H1 (cell line): ENCODE measurements at places on chromosomes 3 and 15.

DNA sequence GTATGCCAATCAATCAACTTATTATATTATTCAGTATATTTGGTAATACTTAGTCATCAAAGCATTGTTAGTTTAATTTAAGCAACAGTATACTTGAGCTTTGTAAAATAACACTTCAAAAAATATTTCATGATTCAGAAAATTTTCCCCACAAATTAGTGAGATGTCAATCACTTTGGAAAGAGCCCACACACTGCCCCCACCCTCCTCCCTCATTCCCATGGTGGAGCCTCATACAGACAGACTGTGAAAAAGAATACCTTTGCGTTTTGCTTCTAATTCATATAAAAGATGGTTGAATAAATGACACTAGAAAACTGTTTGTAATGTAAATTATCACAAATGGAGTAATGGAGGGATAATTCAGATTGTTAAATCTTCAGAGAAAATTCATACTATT, 43.3 kb upstream of the MYO5C start:
- peaks cover 1% of the 10 kb centered on the region for H3K27me3 ChIP-seq
- H3K4me3 ChIP-seq = no peak overlapping the region
- peaks cover 14% of the 10 kb centered on the region for H3K4me1 ChIP-seq
- H3K27ac ChIP-seq = no peak overlapping the region
- H3K36me3 ChIP-seq = no peaks in the 10 kb centered on the region

- no peak overlapping the region for H3K4me3 ChIP-seq
- no peaks in the 10 kb centered on the region for H3K27me3 ChIP-seq
- no peak for DNase-seq
- peak overlapping the region; percentile 76; the same call in 1 of the 2 replicates for H3K27ac ChIP-seq
These were observed 27.3 kb downstream of the ABHD2 start for GRCh38 chr15:89115547-89115946.

DNA sequence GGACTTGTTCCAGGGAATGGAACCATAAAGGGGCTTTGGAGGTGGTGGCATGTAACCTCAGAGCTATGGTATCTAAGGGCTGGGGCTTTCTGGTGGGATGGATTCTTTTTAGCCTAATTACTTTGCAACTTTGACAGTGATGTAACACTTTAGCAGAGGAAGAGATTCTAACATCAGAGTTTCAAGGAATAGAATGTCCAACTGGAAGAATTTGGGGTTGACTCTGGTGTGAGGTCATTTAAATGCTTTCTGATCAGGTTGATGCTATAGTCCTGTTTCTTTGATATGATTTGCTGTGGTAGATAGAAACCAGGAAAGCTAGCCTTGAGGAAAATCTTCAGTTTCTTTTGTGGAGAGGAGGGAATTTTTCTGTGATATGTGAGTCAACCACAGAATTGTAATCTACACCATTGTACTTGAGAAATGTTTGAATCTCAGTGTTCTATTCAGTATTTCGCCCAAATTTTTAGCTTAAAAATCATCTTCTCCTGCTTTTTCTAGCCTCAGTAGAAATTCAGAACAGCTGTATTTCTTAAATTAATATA, 40.0 kb downstream of the ATP2C1 start:
- no peaks in the 10 kb centered on the region; the same call in 1 of the 2 replicates for H3K36me3 ChIP-seq
- no peak for DNase-seq
- H3K4me1 ChIP-seq = no peaks in the 10 kb centered on the region
- H3K4me3 ChIP-seq = no peak overlapping the region

- DNase-seq = peak; percentile 41
- H3K4me1 ChIP-seq = no peaks in the 10 kb centered on the region
- no peaks in the 10 kb centered on the region for H3K27me3 ChIP-seq
- H3K36me3 ChIP-seq = no peaks in the 10 kb centered on the region
- no peak overlapping the region for H3K27ac ChIP-seq
- H3K4me3 ChIP-seq = no peak overlapping the region
These were observed 108.5 kb downstream of the SAMMSON start for GRCh38 chr3:70108072-70108471.

DNA sequence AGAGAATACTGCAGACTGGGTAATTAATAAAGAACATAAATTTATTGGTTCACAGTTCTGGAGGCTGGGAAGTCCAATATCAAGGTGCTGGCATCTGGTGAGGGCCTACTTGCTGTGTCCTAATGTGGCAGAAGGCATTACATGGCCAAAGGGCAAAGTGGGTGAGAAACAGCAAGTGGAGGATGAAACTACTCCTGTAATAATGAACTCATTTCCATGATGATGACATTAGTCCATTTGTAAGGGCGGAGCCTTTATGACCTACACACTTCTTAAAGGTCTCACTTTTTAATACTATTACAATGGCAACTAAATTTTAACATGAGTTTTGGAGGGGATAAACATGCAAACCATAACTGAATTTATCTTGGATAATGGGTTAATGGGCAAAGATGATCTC, 139.6 kb upstream of the SGO1 start:
- no peak for DNase-seq
- no peak overlapping the region for H3K4me3 ChIP-seq
- H3K27ac ChIP-seq = no peak overlapping the region
- H3K27me3 ChIP-seq = no peaks in the 10 kb centered on the region
- H3K4me1 ChIP-seq = no peaks in the 10 kb centered on the region
- H3K36me3 ChIP-seq = no peaks in the 10 kb centered on the region

DNA sequence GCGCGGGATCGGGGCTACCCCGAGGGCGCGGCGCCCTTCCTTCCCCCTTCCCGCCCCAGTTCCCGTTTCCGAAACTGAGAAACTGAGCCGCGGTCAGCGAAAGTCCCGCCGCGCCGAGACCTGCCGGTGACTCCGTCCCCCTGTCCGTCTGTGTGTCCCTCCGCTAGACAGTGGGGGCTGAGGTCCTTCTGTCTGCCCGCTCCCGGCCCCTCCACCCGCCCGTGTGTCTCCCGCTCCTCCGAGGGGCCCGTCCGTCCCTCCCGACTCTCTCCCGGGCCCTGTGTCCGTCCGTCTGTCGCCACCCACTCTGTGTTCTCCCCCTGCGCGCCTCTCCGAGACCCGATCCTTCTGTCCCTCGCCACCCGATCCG, 426 bp downstream of the PRKCD start:
- peak overlapping the region; percentile 94 for H3K4me3 ChIP-seq
- no peaks in the 10 kb centered on the region for H3K36me3 ChIP-seq
- peaks cover 20% of the 10 kb centered on the region for H3K4me1 ChIP-seq
- H3K27me3 ChIP-seq = no peaks in the 10 kb centered on the region; the same call in 1 of the 2 replicates

DNA sequence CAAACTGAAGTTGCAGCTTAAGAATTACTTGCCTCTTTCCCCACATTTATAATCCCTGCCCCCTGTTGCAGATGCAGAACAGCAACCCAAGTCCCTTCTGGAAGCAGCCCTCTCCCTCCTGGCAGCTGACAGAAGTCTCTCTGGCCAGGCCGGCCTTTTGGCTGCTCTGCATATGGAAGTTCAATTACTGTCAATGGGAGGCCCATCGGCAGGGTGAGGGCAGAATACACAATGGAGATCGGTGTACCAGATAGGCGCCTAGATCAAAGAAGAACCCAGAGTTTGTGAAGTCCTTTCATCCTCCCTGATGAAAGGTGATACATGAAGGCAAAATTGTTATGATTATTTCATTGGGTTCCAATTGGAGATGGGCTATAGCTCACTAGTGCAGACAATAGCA, 327.9 kb upstream of the CTNNB1 start:
- no peaks in the 10 kb centered on the region for H3K27me3 ChIP-seq
- no peak overlapping the region for H3K27ac ChIP-seq
- H3K4me3 ChIP-seq = no peak overlapping the region
- H3K4me1 ChIP-seq = no peaks in the 10 kb centered on the region
- no peaks in the 10 kb centered on the region for H3K36me3 ChIP-seq
- no peak for DNase-seq

DNA sequence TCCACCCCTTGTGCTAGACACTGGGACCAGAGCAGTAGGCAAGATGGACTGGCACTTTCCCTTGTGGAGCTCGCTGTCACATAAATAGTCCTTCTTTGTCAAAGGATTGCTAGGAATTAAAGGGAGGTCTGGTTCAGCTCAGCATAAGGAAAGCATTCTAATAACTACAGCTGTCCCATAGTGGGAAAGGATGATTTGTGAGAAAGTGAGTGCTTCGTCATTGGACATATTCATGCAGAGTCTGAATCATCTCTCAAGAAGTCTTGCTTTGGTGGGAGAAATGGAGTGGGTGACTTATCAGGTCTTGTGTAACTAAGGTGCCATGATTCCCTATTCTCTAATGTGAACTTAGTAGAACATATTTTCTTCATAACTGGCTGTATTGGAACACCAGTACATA, 14.7 kb downstream of the PPARG start:
- H3K27me3 ChIP-seq = no peaks in the 10 kb centered on the region
- no peak overlapping the region for H3K4me3 ChIP-seq

DNA sequence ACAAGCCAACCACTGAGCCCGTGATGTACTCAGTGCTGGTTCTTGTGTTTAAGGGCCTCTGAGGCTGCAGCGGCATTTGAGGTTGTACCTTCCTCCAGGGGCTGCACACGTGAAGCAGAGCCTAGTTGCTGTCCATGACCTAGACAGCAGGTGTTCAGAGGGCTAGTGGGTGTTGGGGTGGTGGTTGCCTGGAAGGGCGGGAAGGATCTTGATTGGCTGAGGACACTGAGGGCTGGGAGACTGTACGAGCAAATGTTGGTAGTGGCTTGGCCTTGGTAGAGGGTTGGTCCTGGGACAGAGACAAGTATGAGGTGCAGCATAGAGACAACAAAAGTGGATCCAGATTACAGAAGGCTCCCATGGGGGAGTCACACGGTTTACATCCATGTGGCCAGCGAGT, 17.0 kb upstream of the HES1 start:
- no peak overlapping the region for H3K27ac ChIP-seq
- H3K4me3 ChIP-seq = no peak overlapping the region
- H3K4me1 ChIP-seq = no peaks in the 10 kb centered on the region
- no peaks in the 10 kb centered on the region for H3K36me3 ChIP-seq
- no peaks in the 10 kb centered on the region; the same call in 1 of the 2 replicates for H3K27me3 ChIP-seq
- no peak for DNase-seq

DNA sequence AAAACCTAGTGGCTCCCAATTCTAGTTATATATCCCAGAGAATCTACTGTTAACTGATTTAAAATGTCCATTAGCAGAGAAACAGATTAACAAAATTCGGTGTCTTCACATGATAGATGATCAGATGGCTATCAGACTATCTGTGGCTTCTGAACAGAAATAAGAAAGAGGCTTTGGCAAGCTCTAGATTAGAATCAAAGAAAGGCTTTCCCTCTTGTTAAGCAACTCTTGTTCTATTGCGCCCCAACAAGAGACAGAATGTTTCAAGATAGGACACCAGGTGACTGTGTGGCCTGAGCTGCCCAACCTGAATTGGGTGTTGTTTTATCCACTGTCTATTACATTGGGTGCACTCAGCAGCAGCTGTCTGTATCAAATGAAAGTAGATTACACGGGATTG, 483.7 kb downstream of the FHIT start:
- no peaks in the 10 kb centered on the region for H3K36me3 ChIP-seq
- no peak overlapping the region for H3K27ac ChIP-seq
- no peaks in the 10 kb centered on the region for H3K27me3 ChIP-seq
- no peak overlapping the region for H3K4me3 ChIP-seq
- no peaks in the 10 kb centered on the region for H3K4me1 ChIP-seq

DNA sequence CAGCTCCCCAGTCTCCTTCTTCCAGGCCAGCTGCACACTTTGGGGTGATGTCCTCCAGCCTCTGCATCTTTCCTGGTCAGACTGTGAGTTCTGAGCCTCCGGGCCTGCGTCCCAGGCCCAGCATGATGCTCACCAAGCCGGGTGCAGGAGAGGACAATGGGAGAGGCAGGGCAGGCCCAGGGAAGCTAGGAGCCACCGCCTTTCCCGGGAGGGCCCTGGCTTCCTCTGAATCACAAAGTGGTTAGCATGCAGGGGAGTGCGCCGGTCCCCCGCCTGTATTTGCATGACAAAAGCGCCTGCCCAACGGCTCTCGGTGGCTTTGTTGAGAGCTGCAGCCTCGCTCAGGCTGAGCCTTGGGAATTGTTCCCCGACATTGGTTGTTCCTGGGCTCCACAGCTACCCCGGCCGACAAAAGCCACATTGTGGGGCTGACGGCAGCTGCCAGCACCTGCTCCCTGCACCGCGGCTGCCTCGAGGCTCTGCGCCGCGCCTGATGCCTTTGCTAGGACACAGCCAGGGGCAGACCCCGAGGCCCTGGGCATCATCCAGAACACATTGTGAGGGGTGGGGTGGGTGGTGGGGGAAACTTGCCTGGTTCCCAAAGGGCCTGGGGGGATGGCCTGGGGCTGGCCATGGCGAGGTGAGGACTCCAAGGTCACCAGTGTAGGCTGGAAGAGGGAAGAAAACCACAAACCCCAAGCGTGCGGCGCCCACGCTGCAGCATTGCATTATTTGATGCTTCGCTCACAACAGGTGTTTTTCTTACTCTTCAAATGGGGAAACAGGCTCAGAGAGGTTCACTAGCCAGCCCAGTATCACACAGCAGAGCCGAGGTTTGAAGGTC, 20.0 kb upstream of the KLF13 start:
- 0 out of 2 replicates have a peak, but pooled peaks cover 2% of the 10 kb centered on the region for H3K27me3 ChIP-seq
- peak overlapping the region; percentile 23; the same call in 1 of the 2 replicates for H3K4me3 ChIP-seq
- H3K36me3 ChIP-seq = no peaks in the 10 kb centered on the region
- DNase-seq = peak; percentile 88
- H3K4me1 ChIP-seq = peaks cover 42% of the 10 kb centered on the region
- H3K27ac ChIP-seq = peak overlapping the region; percentile 72; the same call in 1 of the 2 replicates

GRCh38 chr3:49600781-49601180, 46.5 kb downstream of the BSN start:
- DNase-seq = no peak
- no peak overlapping the region for H3K4me3 ChIP-seq
- no peaks in the 10 kb centered on the region for H3K4me1 ChIP-seq
- H3K36me3 ChIP-seq = no peaks in the 10 kb centered on the region
- H3K27ac ChIP-seq = no peak overlapping the region

DNA sequence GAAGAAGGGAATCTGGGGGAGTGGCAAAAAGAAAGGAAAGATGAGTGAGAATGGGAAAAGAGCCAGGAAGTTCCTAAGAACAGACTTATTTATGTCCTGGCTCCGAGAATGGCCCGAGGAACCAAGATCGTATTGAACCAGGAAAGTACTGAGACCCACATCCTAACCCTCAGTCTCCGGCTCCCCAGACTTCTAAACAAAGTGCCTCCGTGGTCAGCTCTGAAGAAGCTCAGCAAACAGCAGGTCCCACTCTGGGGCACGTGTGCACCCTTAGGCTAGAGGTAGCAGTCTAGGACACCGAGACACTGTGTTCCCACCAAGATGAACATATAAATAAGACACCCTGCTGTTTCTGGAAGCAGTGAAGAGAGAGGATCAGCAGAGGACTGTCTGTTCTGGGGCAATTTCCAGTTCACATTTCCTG, 307.4 kb downstream of the NTRK3 start:
- H3K4me1 ChIP-seq = no peaks in the 10 kb centered on the region
- no peak overlapping the region for H3K27ac ChIP-seq
- H3K27me3 ChIP-seq = no peaks in the 10 kb centered on the region
- no peak for DNase-seq
- no peak overlapping the region for H3K4me3 ChIP-seq

DNA sequence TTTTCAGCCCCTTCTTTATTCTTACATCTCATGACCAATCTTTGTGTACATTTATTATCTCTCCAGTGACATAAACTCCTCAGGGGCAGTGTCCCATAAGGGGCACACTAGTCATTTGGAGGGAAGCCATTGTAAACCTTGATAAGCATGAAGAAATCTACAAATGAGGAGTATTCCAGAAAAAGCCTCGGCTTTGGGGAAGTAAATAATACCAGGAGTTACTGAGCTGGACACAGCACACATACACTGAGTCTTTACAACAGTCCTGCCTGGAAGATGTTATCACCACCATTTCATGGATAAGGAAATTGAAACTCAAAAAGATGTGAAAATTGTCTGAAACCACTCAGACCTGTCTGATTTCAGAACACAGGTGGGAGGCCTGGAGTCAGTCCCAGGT, 15.4 kb upstream of the POLR2M start:
- no peaks in the 10 kb centered on the region for H3K4me1 ChIP-seq
- H3K27me3 ChIP-seq = no peaks in the 10 kb centered on the region
- no peak overlapping the region for H3K4me3 ChIP-seq
- no peak for DNase-seq
- H3K27ac ChIP-seq = no peak overlapping the region
